ENCODE measurements at places on chromosomes 5 and 9.
A peak's percentile ranks its signal among the peaks of the same experiment; 100 is the strongest.

DNA sequence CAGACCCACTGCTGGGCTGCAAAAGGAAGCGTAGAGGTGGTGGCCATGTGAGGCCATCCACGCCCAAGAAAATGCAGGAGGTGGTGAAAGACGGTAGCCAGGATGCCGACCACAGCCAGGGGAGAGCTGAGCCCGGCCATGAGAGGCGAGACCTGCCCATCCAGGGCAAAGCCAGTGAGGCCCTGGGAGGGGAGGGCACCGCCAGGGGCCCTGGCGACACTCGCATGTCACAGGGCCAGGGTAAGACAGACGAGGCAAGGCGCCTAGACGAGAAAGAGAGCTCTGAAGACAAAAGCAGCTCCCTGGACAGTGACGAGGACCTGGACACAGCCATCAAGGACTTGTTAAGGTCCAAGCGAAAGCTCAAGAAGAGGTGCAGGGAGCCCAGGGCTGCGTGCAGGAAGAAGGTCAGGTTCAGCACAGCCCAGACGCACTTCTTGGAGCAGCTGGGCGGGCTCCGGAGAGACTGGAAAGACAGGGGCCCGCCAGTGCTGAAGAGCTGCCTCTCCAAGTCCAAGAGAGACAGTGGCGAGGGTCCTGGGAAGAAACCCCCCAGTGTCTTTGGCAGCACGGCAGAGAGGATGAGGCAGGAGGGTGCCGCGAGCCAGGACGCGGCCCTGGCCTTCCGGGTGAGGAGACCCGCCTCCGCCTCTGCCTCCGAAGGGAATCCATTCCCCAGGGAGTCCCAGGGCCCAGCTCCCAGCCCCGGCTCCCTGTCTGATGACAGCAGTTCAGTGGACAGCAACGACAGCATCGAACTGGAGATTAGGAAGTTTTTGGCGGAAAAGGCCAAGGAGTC lies 6.9 kb downstream of the PPP1R26 start:
- no peak for DNase-seq

DNA sequence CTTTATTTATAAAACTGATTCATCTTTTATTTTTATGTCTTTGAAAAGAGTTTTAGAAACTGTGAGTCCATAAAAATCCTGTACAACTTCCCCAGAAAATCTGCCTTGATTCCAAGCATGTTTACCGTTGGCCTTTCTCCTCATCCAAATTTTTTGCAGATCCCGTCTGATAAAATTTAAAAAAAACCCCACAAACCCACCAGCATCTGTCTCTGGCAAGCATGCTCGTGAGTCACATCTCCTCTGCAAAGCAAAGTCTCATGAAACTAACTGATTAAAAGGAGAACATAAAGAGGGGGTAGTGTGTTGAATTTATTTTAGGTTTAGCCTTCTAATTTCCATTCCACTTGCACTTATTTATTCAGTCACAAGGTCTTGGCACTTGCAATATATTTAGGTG lies 109.4 kb downstream of the MAT2B start:
- no peak for DNase-seq

DNA sequence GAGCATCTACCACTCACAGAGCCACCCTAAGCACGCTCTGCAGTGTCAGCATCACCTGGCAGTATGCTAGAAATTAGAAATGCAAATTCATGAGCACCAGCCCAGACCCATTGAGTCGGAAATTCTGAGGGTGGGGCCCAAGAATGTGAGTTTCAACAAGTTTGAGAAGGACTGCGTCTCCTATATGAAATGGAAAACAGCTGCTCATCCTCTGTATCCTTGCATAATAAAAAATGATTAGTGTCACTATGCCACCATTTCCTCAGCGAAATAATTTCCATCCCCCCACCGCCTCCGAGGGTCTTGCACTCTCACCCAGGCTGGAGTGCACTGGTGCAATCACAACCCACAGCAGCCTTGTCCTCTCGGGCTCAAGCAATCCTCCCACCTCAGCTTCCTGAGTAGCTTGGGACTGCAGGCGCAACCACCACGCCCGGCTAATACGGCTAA lies 1.3 kb upstream of the IQGAP2 start:
- DNase-seq: no peak

- no peak for DNase-seq
These were observed 99.4 kb upstream of the PTPN3 start for GRCh38 chr9:109597496-109597895.

DNA sequence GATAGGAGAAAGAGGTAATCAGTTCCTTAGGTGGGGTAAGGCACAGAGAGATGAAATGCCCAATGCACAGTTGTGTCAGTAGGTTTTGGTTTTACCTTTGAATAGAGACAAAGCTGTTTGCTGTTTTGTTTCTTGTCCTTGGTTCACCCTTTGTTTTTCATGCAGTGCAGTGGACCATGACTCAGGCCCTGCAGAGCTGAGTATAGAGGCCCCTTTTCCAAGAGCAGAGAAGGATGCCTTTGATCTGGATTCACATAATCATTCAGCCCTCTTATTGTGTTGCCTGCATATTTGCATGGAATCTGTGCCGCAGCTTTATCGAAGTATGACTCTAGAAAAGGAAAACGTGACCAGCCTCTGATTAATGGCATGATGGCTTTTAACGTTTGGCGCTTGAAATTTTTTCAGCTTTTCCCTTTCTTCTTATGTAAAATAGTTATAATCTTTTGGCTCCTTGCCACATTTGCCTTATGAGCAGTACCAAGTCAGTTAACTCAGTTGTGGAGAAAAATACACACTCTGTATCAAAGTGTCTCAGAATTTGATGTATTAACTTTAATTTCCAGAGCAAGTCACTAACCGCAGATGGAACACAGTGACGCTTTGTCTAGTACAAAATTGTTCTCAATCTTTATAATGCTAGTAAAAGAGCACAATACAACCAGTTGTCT lies 197.6 kb downstream of the KDM4C start:
- no peak for DNase-seq

GRCh38 chr5:106017243-106017857 lies 1653.4 kb downstream of the EFNA5 start:
- DNase-seq: no peak

DNA sequence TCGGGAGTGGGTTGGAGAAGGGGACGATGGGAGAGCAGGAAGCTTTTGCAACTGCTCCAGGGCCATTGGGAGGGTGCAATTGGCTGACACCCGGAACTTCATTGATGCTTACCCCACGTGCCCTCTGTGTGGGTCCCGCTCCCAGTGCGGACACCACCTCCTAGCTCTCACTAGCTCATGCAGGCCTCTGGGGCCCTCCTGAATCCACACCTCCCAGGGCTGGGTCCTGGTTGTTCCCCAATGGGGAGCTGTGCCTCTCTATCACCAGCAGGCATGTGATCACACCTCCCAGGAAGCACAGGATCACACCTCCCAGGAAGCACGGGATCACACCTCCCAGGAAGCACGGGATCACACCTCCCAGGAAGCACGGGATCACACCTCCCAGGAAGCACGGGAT lies 32.1 kb upstream of the FCN2 start:
- DNase-seq: no peak

GRCh38 chr5:141618030-141618803 lies 583 bp downstream of the DIAPH1 start:
- DNase-seq: no peak

DNA sequence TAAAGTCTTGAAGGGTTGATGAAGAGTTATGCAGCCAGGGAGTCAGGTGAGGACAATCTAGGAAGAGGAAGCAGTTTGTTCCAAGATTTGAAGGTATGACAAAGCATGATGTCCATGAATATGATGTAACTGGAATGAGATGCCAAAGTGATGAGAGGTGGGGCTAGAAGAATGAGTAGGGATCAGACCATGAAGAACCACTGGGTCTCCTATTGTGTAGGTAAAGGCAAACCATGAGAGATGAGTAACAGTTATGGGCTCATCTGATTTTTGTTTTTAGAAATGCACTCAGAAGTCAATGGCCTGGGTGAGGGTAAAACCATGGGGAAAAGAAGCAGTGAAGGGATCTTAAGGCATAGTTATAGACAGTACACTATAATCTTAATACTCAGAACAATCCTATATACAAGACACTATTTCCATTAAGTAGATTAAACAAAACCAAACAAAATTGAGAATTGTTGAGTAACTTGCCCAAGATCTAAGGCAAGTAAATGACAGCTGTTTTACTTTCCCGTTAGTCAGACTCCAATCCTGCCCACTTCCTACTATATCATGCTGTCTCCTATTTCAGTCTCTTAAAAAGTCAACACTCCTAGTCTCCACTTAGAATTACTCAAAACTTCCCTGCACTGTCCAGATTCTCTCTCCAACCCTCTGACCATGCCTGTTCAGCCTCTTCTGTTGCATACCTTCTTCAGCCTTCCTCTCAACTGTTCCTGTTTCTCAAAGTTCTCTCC lies 393.8 kb upstream of the MEF2C start:
- no peak for DNase-seq

GRCh38 chr9:89177944-89178829 lies at the start of gene SHC3:
Gene SHC3 (minus strand): TSS chr9:89178818. CDS start chr9:89178460, 358 bp downstream.
- DNase-seq: no peak

DNA sequence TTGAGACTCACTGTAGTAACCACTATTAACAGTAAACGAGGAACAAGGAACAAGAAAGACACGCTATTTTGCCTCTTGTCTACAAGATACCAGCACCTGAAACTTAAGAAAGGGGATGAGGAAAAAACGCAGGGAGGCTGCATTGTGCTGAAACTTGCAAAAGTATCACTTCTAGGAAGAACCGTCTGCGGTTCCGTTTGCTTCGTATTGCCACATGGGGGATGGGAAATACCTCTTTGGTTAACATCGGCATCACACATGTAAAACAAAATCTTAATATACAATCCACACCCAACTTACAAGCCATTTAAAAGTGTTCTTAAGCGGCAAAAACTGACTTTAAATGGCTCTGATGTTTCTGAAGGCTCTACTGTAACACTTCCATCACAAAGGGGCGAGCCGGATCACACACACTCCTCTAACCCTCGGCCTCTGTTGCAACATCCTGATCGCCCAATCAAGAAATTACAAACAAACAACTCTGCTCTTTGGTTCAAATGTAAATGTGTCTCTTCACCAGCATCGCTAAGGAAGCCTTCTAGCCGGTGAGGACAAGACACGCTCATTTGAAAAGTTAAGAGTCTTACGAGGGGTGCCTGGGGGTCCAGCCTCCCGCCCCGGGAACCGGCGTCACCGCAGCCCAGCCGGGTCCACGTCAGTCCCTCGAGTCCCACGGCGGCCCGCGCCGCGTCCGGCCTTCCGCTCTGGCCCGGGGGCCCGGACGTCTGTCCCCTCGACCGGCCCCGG lies 621 bp downstream of the SEC16A start:
- DNase-seq: no peak

GRCh38 chr5:89452081-89452480 lies 569.1 kb upstream of the MEF2C start:
- DNase-seq: no peak

- no peak for DNase-seq
These were observed 80.7 kb downstream of the FSTL4 start for GRCh38 chr5:133531594-133531993.

- no peak for DNase-seq
These were observed 103.3 kb downstream of the SYK start for GRCh38 chr9:90904706-90905478.

DNA sequence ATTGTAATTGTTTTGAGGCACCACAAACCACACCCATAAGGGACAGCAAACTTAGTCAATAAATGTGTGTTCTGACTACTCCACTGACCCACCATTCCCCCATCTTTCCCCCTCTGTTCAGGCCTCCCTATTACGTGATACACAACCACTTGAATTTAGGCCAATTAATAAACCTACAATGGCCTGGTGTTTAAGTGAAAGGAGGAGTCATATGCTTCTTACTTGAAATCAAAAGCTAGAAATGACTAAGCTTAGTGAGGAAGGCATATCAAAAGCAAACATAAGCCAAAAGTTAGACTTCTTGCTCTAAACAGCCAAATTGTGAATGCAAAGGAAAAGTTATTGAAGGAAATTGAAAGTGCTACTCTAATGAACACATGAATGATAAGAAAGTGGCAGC lies 14.6 kb downstream of the ZBTB43 start:
- DNase-seq: no peak

GRCh38 chr5:124453221-124454051 lies 293.0 kb downstream of the ZNF608 start:
- no peak for DNase-seq

DNA sequence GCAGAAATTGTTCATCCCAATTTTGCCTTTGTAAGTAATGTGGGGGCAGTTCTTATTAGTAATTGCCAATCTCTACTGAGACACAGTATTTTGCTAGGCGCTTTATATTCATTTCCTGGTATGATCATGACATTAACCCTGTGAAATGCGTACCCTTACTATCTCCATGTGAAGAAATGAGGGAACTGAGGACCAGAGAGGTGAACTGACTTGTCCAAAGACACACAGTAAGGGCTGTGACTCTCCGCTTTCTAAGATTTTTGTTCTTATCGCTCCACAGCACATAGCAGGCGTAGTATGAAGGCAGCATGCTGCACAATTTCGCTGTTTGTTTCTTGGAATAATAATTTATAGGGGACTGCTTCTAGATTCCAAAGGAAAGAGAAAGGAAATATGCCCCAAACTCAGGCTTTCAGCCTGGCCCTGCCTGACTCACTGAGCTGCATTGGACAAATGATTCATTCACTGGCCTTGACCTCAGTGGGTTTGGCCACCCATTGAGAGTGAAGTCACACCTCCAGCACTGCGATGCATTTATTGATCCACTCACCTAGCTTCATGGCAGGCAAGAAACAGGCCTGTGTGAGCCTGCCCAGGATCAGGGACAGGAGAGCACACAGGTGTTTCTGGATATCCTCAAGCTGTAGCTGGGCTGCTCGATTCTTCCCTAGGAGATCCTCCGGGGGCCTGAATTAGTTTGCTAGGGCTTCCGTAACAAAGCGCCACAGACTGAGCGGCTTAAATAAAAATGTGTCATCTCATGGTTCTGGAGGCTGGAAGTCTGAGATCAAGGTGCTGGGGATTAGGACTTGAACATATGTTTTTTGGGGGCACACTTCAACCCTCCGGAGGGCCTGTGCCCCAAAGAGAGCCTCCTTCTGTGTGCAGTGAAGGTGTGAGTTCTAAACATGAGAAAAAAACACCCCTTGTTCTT lies 7.2 kb upstream of the DUSP1 start:
- no peak for DNase-seq

- DNase-seq: no peak
These were observed 332.1 kb downstream of the PIK3R1 start for GRCh38 chr5:68547622-68548021.

GRCh38 chr5:149141224-149141956 lies at the start of gene ABLIM3:
Gene ABLIM3 (plus strand): TSS chr5:149141493. CDS start chr5:149142096, 603 bp downstream.
- DNase-seq: peak; percentile 65

- DNase-seq: no peak
These were observed 34.2 kb downstream of the ASS1 start for GRCh38 chr9:130478736-130479575.

GRCh38 chr5:136484808-136485325 lies 119.5 kb upstream of the TRPC7 start:
- DNase-seq: no peak

DNA sequence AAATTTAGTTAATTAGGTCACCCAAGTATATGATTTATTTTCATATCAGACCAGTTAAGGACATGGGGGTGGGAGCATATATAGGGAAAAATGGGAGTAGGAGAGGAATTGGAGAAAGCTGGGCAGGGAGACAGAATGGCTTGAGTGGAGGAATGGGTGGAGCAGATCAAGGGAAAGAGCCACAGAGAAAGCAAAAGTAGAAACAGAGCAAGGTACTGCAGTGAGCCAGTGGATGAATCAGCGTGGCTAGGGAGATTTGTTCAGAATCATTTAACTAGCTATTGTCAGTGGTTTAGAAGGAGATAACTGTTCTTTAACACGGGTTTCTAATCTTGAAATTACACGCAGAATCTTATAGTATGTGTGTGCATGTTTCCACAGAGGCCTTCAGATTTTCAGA lies 37.4 kb downstream of the SNX24 start:
- no peak for DNase-seq

- DNase-seq: no peak
These were observed 284.5 kb downstream of the TMEM38B start for GRCh38 chr9:105978826-105979225.
